MM.1S (cell line): ENCODE measurements at places on chromosomes 12 and 14.
A peak's percentile ranks its signal among the peaks of the same experiment; 100 is the strongest.

DNA sequence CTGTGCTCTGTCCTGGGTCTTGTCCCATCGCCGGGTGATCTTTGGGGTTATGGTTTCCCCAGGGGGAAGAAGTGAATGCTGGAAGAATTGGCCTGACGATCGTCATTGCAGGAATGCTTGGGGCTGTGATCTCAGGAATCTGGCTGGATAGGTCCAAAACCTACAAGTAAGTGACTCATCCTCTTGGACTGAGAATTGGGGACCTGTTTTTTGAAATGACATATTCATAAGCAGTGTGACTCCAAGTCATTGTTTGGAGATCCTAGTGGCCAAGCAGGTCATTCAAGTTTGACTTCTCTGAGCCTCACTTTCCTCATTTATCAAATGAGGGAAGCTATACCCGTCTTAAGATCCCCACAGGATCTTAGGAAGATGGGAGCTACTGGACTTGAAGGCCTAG lies 25.8 kb downstream of the ERG28 start:
- no peaks in the 10 kb centered on the region for H3K27me3 ChIP-seq
- no peaks in the 10 kb centered on the region for H3K4me1 ChIP-seq
- no peak overlapping the region for H3K4me3 ChIP-seq
- DNase-seq = no peak
- H3K36me3 ChIP-seq = no peaks in the 10 kb centered on the region

- H3K4me1 ChIP-seq = peaks cover 19% of the 10 kb centered on the region
- no peaks in the 10 kb centered on the region for H3K27me3 ChIP-seq
- DNase-seq = peak; percentile 45
- peak overlapping the region; percentile 100 for H3K27ac ChIP-seq
Measured at GRCh38 chr12:124915239-124916236, 1.1 kb upstream of the UBC start.

- H3K27ac ChIP-seq = no peak overlapping the region
- no peaks in the 10 kb centered on the region for H3K4me1 ChIP-seq
Measured at GRCh38 chr12:116968986-116969385, 58.2 kb downstream of the FBXW8 start.

GRCh38 chr12:26298785-26299621 lies 103.6 kb downstream of the SSPN start:
- peak overlapping the region; percentile 56 for H3K4me3 ChIP-seq
- peak overlapping the region; percentile 96 for H3K27ac ChIP-seq
- DNase-seq = peak; percentile 90

DNA sequence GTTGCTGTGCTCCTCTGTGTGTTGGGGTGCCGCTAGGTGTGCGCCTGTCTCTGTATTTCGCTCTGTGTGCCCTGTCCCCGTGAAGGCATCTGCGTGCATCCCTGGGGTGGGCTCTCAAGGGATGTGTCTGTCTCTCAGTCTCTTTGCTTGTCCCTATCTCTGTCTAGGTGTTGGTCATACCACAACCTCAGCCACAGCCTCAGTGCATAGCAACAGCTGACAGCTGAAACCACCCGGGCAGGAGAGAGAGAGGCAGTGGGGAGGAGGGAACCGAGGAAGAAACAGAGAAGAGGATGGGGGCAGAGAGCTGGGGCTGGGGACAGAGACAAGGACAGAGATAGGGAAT lies 953 bp upstream of the NXPH4 start:
- DNase-seq = no peak
- peaks cover 92% of the 10 kb centered on the region for H3K27me3 ChIP-seq
- no peaks in the 10 kb centered on the region for H3K36me3 ChIP-seq
- no peak overlapping the region for H3K27ac ChIP-seq
- peaks cover 17% of the 10 kb centered on the region for H3K4me1 ChIP-seq

- H3K27ac ChIP-seq = no peak overlapping the region
- H3K4me3 ChIP-seq = no peak overlapping the region
- H3K4me1 ChIP-seq = no peaks in the 10 kb centered on the region
Measured at GRCh38 chr12:30345744-30346471, 349.8 kb downstream of the IPO8 start.

- H3K27ac ChIP-seq = no peak overlapping the region
- DNase-seq = no peak
- H3K4me3 ChIP-seq = no peak overlapping the region
- H3K4me1 ChIP-seq = no peaks in the 10 kb centered on the region
- no peaks in the 10 kb centered on the region for H3K36me3 ChIP-seq
Measured at GRCh38 chr12:14691560-14691959, 4.8 kb downstream of the GUCY2C start.

GRCh38 chr14:99679111-99679510 lies 5.0 kb upstream of the CYP46A1 start:
- H3K27ac ChIP-seq = no peak overlapping the region
- no peaks in the 10 kb centered on the region for H3K4me1 ChIP-seq
- H3K36me3 ChIP-seq = no peaks in the 10 kb centered on the region
- H3K27me3 ChIP-seq = no peaks in the 10 kb centered on the region
- no peak overlapping the region for H3K4me3 ChIP-seq
- no peak for DNase-seq

GRCh38 chr12:51836041-51836826 lies 12.3 kb downstream of the FIGNL2 start:
- no peak overlapping the region for H3K27ac ChIP-seq
- H3K27me3 ChIP-seq = peaks cover 91% of the 10 kb centered on the region
- H3K4me1 ChIP-seq = peaks cover 16% of the 10 kb centered on the region
- no peaks in the 10 kb centered on the region for H3K36me3 ChIP-seq

- H3K4me1 ChIP-seq = 0 out of 2 replicates have a peak, but pooled peaks cover 3% of the 10 kb centered on the region
- no peak for DNase-seq
- no peaks in the 10 kb centered on the region for H3K36me3 ChIP-seq
- H3K4me3 ChIP-seq = no peak overlapping the region
Measured at GRCh38 chr12:1927751-1928351, 9.4 kb upstream of the CACNA2D4 start.

GRCh38 chr12:62934799-62935674 lies at the start of gene PPM1H:
Gene PPM1H (minus strand): TSS chr12:62935150. CDS start chr12:62934736, 414 bp downstream.
- peak within 1 kb of the TSS; percentile 6; the same call in 1 of the 2 replicates for H3K27ac ChIP-seq
- DNase-seq = peak; percentile 95
- H3K4me3 ChIP-seq = peak within 1 kb of the TSS; percentile 94
- H3K4me1 ChIP-seq = peaks cover 5% of the 10 kb centered on the region
- H3K27me3 ChIP-seq = no peaks in the 10 kb centered on the region

DNA sequence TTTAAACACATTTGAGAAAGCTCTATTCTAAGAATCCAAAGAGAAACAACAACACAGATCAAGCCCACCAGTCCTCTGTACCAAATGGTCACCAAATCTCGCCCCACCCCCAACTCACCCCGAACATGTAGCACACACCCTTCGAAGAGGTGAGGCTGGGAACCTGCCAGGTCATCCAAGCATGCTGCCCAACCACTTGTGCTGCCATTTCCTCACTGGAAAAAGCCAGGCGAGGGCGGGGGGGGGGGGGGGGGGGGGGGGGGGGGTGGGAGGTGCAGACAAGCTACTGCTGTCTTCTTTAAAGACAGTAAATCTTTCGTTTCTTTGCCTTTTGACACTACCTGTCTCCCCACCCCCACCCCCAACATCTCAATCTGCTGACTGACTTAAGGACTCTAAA lies 59.9 kb downstream of the SETD3 start:
- no peak overlapping the region for H3K4me3 ChIP-seq
- peaks cover 10% of the 10 kb centered on the region; the same call in 1 of the 2 replicates for H3K4me1 ChIP-seq
- H3K27ac ChIP-seq = no peak overlapping the region
- H3K36me3 ChIP-seq = no peaks in the 10 kb centered on the region

GRCh38 chr12:31518680-31519227 lies 72.2 kb downstream of the DENND5B start:
- peaks cover 9% of the 10 kb centered on the region; the same call in 1 of the 2 replicates for H3K4me1 ChIP-seq
- H3K27me3 ChIP-seq = no peaks in the 10 kb centered on the region
- H3K4me3 ChIP-seq = no peak overlapping the region
- no peak for DNase-seq
- no peaks in the 10 kb centered on the region for H3K36me3 ChIP-seq

DNA sequence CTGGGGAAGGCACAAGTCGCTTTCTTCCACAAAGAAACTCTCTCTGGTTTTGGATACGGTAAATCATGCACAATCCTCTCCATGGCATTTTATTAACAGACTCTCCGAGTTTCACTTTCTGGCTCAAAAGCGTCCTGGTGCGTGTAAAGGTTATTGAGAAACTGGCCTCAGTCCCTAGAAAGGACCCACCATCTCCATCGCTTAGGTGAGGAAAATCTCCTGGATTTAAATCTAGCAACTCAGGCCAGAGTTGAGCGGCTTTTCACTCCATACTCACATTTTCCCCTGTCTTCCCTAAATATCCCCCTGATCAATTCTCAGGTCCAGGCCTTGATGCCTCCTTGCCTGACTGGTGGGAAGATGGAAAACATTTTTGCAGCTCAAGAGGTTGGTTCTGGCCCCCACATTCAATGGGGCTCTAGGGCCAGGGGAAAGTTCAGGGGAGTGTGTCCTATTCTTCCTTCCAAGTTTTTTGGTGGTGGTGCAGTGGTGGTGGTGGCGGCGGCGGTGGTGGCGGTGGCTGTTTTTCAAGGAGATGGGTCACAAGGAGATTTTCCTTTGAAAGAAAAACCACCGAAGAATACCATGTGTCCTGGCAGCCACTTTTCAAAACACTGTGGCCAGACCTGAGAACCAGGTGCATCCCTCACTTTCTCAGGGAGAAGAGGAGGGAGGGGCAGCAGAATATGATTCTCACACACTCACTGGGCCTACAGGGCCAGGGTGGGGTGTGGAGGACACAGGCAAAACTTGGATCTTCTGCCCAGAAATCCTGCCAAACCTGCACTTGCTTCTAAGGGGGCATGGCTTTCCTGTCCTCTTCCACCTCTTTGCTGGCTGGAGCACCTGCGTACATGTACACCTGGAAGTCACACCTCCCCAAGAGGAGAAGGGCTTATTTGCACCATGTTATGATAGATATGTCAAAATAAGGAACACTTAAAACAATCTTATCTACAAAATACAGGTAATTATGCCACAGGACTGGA lies 46.7 kb upstream of the PNMA1 start:
- peak overlapping the region; percentile 69 for H3K4me3 ChIP-seq
- peak; percentile 49 for DNase-seq
- no peaks in the 10 kb centered on the region for H3K27me3 ChIP-seq
- peaks cover 35% of the 10 kb centered on the region for H3K4me1 ChIP-seq
- no peaks in the 10 kb centered on the region for H3K36me3 ChIP-seq
- H3K27ac ChIP-seq = peak overlapping the region; percentile 92

DNA sequence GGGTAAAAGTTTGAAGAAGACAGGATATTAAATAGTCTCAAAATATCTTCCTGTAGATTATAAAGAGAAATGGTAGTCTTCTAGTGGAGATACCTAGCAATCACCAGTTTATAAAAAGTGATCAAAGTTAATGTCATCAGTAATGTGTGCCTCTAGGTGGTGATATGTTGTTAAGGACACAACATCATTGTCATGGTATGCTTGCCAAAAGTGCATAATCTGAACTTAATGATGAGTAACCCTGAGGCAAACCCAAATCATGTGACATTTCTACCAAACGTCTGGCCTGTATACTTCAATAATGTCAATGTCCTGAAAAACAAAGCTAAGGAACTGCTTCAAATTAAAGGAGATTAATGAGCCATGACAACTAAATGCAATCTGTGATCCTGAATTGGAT lies 214.7 kb downstream of the PHLDA1 start:
- H3K27ac ChIP-seq = no peak overlapping the region
- peaks cover 18% of the 10 kb centered on the region for H3K4me1 ChIP-seq
- no peaks in the 10 kb centered on the region for H3K27me3 ChIP-seq
- H3K4me3 ChIP-seq = no peak overlapping the region
- no peaks in the 10 kb centered on the region for H3K36me3 ChIP-seq

DNA sequence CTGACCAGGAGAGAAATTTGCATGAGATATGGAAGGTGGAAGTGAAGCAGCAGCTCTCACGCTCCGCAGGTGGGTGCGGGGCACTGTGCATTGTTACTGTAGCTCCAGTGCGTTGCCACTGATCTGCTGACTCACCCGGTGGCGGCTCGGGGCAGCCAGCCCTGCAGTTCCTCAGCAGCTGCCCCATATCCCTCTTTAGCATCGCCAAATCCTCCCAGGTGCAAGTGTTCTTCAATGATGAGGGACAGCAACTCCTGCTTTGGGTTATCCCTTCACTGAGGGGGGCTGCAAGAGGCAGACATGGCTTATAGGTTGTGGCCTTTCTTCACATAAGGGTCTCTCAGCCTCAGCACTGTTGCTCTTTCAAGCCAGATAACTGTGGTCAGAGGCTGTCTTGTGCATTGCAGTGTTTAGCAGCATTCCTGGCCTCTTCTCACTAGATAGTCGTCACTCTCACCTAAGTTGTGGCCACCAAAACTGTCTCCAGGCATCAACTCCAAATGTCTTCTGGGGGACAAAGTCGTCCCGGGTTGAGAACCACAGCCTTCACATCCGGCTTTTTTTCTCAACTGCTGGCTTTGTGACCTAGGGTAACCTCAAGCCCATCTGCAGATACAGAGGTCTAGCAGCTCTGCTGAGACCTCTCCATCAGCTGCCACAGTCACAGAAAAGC lies 180.8 kb downstream of the EFCAB11 start:
- peak; percentile 90 for DNase-seq
- H3K4me1 ChIP-seq = peaks cover 13% of the 10 kb centered on the region; the same call in 1 of the 2 replicates
- peak overlapping the region; percentile 99 for H3K27ac ChIP-seq
- H3K4me3 ChIP-seq = peak overlapping the region; percentile 7; the same call in 1 of the 2 replicates
- H3K27me3 ChIP-seq = no peaks in the 10 kb centered on the region

DNA sequence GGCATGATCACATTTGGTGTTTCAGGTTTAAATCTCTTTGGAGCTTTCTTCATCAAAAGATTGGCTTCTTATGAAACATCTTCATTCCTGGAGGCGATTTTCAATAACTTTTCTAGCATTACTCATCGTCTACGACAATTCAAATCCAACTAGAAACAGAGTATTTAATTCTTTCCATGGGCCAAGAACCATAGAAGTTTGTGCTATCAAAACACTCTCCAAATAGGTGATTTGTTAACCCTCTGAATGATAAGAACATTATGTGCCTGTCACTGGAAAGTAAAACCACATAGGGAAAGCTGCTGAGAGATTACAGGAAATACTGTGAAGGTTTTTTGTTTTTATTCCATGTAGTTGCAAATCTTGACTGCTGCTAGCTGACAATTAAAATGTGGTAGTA lies 6.9 kb upstream of the DCN start:
- no peaks in the 10 kb centered on the region for H3K36me3 ChIP-seq
- no peak overlapping the region for H3K4me3 ChIP-seq
- H3K27ac ChIP-seq = no peak overlapping the region

DNA sequence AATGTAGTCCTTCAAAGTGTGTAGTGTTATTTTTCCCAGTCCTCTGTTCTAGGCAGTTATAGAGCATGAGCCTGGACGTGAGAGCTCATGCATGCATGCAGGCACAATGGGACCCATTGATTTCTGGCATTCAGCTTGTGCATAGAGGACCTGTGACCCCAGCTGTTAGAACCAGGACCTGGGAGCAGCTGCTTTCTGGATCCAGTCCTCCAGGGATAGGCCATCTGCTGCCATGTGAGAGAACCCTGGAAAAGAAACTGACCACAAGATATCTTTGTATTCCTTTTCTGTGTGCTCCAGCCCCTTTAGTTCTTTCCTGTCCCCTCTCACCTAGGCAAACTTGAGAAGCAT lies 76.9 kb downstream of the SUSD6 start:
- no peak overlapping the region for H3K4me3 ChIP-seq
- H3K36me3 ChIP-seq = no peaks in the 10 kb centered on the region
- no peak for DNase-seq
- no peak overlapping the region for H3K27ac ChIP-seq
- H3K27me3 ChIP-seq = no peaks in the 10 kb centered on the region

- H3K27me3 ChIP-seq = peaks cover 11% of the 10 kb centered on the region
- DNase-seq = no peak
- H3K4me3 ChIP-seq = no peak overlapping the region
- no peaks in the 10 kb centered on the region for H3K36me3 ChIP-seq
Measured at GRCh38 chr14:92516966-92517506, 3.5 kb downstream of the RIN3 start.

- peak within 1 kb of the TSS; percentile 75 for H3K4me3 ChIP-seq
- peak within 1 kb of the TSS; percentile 32; the same call in 1 of the 2 replicates for H3K27ac ChIP-seq
- H3K4me1 ChIP-seq = no peaks in the 10 kb centered on the region
- no peaks in the 10 kb centered on the region for H3K36me3 ChIP-seq
- H3K27me3 ChIP-seq = peaks cover 11% of the 10 kb centered on the region
Measured at GRCh38 chr14:21070083-21070609, at the start of gene ARHGEF40. Gene ARHGEF40 (plus strand): TSS chr14:21070304. CDS start chr14:21070397, 93 bp downstream.
